ENCODE measurements at places on chromosomes 4 and X.
A peak's percentile ranks its signal among the peaks of the same experiment; 100 is the strongest.

GRCh38 chr4:41460641-41461040 lies 77.3 kb upstream of the LIMCH1 start:
- no peak for DNase-seq

- DNase-seq = no peak
Observed at GRCh38 chr4:25993395-25994185, 79.6 kb downstream of the SMIM20 start.

GRCh38 chrX:136954930-136955329 lies 74.4 kb upstream of the RBMX start:
- no peak for DNase-seq

DNA sequence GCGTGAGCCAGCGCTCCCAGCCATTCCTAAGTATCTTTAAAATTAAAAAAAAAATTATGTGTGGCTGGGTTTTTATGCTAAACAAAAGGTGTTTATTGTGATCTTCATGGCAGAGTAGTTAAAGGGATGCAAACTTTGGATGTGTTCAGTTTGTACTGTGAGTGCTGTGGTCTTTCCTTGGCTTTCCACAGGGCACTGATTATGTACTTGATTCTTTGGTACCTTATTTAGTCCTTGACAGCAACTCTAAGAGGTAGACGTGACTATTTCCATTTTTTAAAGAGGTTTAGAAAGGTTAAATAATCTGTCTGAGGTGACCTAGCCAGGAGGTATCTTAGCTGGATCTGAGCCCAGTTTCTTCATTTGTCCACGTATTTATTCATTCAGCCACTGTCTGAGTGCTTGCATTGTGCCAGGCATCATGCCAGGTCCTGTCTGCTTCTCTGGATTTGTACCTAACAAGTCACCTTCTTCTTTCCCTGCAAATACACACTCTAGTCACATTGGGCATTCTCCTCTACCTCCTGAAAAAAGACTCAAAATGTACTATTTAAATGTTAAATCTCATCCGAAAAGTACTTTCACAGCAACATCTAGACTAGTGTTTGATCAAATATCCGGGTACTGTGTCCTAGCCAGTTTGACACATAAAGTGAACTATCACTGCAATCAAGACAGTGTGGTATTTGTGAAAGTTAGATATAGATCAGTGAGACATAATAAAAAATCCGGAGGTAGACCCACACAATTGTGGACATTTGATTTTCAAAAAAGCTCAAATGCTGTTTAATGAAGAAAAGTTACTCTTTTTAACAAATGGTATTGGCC lies 31.5 kb downstream of the WWC2 start:
- no peak for DNase-seq

DNA sequence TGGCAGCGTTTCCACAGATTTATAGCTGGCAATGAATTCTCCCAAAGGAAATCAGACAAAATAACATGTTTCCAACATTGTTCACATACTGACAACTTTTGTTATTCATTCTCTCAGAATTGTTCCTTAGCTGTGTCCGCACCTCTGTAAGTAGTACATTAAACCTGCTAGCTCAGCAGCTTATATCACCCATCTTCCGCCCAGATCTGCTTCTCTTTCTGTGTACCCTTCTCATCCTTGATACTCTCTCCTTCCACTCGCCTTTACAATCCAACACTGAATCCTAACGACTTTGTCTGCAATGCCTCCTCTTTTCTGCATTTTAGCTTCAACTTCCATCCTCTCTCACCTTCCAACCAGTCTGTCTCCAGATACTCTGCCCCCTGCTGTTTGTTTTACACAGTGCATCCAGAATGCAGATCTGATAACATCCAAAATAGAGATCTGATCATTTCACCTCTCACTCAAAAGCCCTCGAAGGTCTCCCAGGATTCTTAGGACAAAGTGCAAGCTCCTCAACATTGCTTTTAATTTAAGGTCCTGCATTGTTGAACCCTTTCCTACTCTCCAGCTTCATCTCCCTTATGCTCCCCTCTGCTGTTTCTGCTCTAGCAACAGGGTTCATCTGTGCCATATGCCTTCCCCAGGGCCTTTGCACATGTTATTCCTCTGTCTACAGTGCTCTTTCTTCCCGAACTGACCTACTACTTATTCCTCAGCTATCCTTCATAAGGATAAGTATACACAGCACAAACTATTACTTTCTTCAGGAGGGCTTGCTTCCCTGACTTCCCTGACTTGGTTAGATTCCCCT lies 67.3 kb upstream of the VBP1 start:
- DNase-seq = peak; percentile 4

- no peak for DNase-seq
Observed at GRCh38 chrX:8288590-8288989, 117.5 kb upstream of the VCX2 start.

DNA sequence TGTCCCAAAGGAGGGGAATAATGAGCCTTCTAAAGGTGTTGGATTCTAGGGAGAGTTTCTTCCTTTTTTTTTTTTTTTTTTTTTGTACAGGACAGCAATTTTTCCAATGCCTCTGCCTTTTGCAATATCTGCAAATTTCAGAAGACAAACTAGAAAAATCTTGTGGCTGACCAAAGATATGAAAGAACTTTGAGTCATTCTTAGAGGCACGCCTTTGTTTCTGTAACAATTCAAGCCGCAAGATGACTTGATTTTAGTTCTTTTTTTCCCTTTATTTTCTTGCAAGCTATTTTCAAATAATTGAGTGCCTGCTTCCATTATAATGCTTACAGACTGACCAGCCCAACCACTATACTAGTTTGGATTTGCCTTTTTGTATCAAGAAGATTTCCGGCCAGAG lies 47.6 kb upstream of the UXT start:
- DNase-seq = no peak

- DNase-seq = no peak
Observed at GRCh38 chr4:183831683-183832082, 73.4 kb upstream of the STOX2 start.

- no peak for DNase-seq
Observed at GRCh38 chr4:161003418-161004057, 1160.3 kb downstream of the FSTL5 start.

DNA sequence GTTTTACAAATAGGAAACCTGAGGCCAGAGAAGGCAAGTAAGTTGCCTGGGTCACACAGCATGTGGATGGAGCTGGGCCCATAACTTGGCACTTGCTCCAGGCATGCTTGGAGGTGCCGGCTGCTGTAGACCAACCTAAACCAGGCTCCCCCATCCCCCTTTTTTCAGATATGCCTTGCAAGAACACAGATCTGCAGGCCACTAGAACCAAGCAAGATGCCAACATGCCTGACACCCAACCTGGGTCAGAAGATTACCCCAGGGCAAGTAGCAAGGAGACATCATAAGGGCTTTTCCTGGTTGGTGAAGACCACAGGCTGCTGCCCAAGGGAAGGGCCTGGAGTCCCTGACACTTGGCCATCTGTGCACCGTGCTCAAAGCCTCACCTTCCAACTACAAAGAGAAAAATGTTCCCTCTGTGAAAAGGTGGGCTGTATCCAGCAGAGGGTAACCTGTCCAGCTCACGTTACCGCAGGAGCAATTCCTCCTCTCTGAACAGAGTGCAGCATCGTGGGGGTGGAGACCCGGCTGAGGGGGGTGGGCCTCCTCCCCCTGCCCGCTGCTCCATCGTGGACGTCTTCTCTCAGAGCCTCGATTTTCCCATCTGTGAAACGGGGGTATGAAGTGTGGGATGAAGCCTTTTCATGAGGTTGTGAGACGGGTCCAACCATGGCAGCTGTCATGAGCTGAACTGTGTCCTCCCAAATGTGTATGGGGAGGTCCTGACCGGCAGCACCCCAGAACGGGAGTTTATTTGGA lies 23.0 kb downstream of the HMX1 start:
- no peak for DNase-seq

DNA sequence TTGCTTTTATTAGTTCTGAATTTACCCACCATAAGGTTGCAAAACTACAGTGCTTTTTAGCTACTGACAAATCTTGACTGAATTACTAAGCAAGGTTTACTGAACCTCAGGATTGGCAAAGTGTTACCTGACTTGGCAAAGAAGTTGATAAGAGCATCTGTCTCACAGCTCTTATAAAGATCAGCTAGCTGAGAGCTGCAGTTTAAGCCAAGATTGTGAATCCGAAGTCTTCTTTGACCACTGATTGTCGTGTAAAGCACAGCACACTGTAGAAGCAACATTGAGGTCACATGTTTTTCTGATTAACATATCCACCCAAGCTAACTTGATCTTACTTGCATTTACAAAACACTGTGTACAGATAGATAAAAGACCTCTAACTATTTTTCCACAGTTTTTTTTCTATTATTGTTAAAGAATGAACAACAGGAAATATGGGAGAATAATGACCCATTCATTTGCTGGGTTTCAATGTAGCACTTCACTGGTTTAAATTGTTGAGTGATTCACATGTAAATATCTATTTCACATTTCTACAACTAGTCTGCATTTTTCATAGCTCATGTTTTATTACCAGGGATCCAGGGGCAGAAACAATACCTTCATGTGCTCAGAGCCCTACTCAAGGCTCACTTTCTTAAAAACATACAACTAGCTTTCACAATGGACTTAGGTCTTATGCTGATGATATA lies 54.0 kb downstream of the METTL14 start:
- no peak for DNase-seq

- DNase-seq = no peak
Observed at GRCh38 chrX:9349572-9350494, 115.0 kb upstream of the TBL1X start.

- DNase-seq = no peak
Observed at GRCh38 chr4:46425775-46426400, 36.0 kb upstream of the GABRA2 start.

DNA sequence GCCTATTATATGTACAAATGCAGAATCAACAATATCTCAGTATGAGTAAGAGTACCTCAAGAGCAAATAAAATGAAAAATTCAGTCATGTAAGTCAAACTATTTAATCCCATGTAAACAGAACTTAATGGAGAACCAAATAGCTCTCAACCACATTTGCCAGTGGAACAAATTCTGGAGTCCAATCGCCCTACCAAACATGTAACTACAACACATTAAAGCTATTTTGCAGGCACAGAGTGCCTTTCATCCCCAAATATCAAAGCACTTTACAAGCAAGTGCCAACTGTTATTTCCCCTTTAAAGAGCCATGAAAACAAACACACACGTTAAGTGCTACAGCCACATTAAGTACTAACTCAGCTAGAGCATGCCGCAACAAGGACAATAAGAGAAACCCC lies 51.3 kb downstream of the PCDH19 start:
- no peak for DNase-seq

DNA sequence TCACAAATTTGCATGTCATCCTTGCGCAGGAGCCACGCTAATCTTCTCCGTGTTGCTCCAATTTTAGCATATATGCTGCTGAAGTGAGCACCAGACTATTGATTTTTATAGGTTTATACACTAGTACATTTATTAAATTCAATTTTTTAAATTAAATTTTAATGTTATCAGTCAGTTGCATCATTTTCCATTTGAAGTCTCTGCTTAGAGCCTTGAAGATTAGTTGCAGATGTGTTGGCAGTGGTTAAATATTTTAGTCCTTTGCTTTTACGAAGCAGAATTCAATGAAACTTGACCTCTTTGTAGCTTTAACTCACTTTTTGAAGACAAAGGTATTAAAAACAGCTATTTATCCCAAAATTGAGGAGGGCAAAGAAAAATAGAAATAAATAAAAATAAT lies 16.5 kb downstream of the TRAPPC11 start:
- no peak for DNase-seq

DNA sequence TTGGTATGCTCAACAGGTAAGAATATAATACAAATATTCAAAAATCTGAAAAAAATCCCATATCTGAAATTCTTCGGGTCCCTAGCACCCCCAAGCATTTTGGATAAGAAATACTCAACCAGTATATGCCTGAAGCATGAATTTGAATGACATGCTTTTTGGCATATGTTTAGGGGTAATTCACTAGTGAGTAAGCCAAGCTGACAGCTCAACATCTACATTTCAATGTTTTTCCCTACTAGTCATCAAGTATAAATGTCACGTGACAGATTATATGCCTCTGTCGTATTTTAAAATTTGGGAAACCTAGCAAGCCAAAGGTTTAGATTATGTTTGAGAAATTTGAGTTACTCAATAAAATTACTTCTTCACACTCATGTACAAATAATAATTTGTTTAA lies 125.1 kb downstream of the FGF16 start:
- no peak for DNase-seq

GRCh38 chrX:9023293-9023692 lies 10.6 kb downstream of the FAM9B start:
- no peak for DNase-seq

DNA sequence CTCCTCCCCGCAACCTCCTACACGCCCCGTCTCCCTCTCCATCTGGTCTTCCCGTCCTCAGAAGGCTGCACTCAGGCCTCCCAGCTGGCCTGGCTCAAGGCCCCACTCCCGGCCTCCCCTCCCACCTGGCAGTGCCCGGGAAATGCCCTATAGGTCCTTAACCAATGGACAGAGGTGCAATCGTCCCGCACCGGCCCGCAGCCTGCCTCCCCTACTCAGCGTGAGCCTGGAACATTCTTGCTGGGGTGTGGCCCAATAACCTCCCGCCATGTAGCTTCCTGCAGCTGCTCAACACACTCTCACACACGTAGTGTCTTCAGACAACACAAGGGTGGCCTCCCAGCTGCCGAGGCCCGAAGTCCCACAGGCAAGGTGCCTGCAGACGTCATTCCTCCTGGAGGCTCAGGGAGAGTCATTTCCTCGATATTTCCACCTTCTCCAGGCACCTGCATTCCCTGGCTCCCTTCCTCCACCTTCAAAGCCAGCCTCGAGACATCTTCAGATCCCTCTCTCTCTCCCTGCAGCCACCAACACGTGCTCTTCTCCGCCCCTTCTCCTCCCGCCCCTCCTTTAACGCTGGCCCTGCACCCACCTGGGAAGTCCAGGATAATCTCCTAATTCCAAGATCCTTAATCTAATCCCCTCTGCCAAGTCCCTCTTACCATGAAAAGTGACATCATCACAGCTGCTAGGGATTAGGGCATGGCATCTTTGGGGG lies 56.2 kb downstream of the ADRA2C start:
- no peak for DNase-seq

GRCh38 chrX:134520860-134521390 lies 61.0 kb downstream of the HPRT1 start:
- no peak for DNase-seq

Measured in activated T-cell treated with anti-CD3 and anti-CD28 coated beads for 4 hours (primary cell).